ENCODE measurements at places on chromosomes 1 and 21. TPM values are rescaled to one million over a fixed set of nuclear protein-coding genes. Genes with fewer than 3 reads are reported as not detected.

RNASEL gene
- total RNA-seq = 11.4 TPM

BMP8B gene
- total RNA-seq = 0.24 TPM

KLF18 gene
- not detected for total RNA-seq

HMCN1 gene
- 5.2 TPM for total RNA-seq

NIBAN1 gene
- total RNA-seq = 11.7 TPM

SLC30A10 gene
- not detected for total RNA-seq

IVL gene
- total RNA-seq = not detected

UBE2U gene
- total RNA-seq = not detected

TEDDM1 gene
- not detected for total RNA-seq

TNFRSF18 gene
- 2.8 TPM for total RNA-seq

PGBD5 gene
- 0.37 TPM for total RNA-seq

CCDC185 gene
- total RNA-seq = not detected

C8B gene
- not detected for total RNA-seq

REN gene
- total RNA-seq = 2.8 TPM

TFF2 gene
- total RNA-seq = not detected

TRAF3IP3 gene
- 2.5 TPM for total RNA-seq

ZMYND12 gene
- total RNA-seq = 0.82 TPM

LINGO4 gene
- total RNA-seq = not detected

KRTAP13-2 gene
- not detected for total RNA-seq

GJA8 gene
- total RNA-seq = not detected

DNM3 gene
- 4.9 TPM for total RNA-seq

KRTAP21-1 gene
- not detected for total RNA-seq

IL10 gene
- total RNA-seq = 10.9 TPM

CR2 gene
- not detected for total RNA-seq

NR1I3 gene
- total RNA-seq = not detected

LRIG2 gene
- total RNA-seq = 15.4 TPM

TTLL7 gene
- 5.2 TPM for total RNA-seq

CHAF1B gene
- total RNA-seq = 0.75 TPM

EIF2D gene
- total RNA-seq = 55.8 TPM

TMEM81 gene
- 1.9 TPM for total RNA-seq

OPRD1 gene
- not detected for total RNA-seq

DCST1 gene
- total RNA-seq = not detected

CCDC27 gene
- total RNA-seq = not detected

NBPF4 gene
- not detected for total RNA-seq

PGLYRP4 gene
- total RNA-seq = not detected

CD34 gene
- 74.2 TPM for total RNA-seq

ABCA4 gene
- total RNA-seq = 0.79 TPM

C1orf87 gene
- total RNA-seq = not detected

OR6K3 gene
- total RNA-seq = not detected

PDC gene
- total RNA-seq = not detected

PALMD gene
- total RNA-seq = 116 TPM

CD84 gene
- total RNA-seq = 33.4 TPM

TEX50 gene
- not detected for total RNA-seq

PHGDH gene
- total RNA-seq = 21.5 TPM

KLHL17 gene
- total RNA-seq = 3.4 TPM

TDRD10 gene
- 8.7 TPM for total RNA-seq

LCE1F gene
- not detected for total RNA-seq

SMAP2 gene
- total RNA-seq = 45.4 TPM

ZSWIM5 gene
- total RNA-seq = 1.3 TPM

AZIN2 gene
- 1.8 TPM for total RNA-seq

C4BPA gene
- total RNA-seq = not detected

PLEKHN1 gene
- total RNA-seq = 0.48 TPM

HPDL gene
- not detected for total RNA-seq

CD2 gene
- 2.0 TPM for total RNA-seq

ACBD3 gene
- 43.1 TPM for total RNA-seq
